ENCODE measurements at places on chromosomes 1 and 21.

- DNase-seq: no peak
Observed at GRCh38 chr1:53408755-53409129, 50.5 kb upstream of the DMRTB1 start.

DNA sequence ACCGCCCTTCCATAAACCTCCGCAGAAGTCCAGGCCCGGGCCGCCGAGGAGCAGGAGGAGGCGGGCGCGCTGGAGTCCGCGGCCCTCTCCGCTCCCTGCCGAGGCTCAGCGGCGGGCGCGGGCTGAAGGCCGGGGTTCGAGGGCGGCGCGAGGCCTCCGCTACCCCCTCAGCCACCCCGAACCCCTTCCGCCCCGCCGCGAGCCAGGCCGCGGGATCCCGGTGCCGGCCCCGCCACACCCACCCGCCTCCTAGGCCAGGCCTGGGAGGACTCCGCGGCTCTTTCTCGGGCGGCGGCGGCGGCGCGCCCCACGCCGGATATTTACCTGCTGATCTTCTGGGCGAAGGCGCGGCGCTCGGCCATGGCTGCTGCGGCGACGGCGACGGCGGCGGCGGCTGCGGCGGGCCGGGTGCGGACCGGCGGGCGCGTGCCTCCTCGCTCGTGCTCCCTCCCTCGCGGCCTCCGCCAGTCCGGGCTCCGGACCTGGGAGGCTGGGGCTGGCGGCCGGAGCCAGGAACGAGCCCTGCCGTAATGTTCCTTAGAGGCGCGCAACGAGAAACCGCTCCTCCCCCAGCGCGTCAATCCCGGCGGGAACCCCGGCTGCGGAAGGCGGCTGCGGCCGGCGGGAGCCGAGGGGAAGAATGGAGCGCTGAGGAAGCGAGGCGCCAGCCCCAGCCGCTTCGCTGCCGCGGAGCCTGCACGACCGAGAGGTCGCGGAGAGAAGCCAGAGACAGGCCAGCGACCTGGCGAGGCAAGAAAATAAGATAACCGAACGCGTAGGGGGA is at the start of gene DOCK7:
DOCK7 (minus strand) TSS at position 484 of the 784 bp plus-strand sequence; CDS start at position 362, 122 bp downstream.
- no peak for DNase-seq

- DNase-seq: no peak
Observed at GRCh38 chr1:86507935-86508582, 38.8 kb upstream of the CLCA4 start.

DNA sequence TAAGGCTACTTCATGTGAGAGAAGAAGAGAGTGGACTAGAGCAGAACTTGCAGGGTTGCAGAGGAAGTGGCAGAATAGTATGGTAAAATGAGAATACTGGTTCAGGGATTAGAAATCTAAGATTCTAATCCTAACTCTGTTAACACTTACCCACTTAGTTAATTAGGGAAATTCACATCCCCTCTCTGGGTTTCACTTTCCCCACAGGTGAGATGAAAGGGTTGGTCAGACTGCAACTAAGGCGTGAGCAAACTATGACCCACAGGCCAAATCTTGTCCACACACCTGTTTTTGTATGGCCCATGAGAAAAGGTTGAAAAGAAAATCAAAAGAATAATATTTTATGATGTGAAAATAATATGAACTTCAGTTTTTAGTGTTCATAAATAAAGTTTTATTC is 117.5 kb downstream of the MACF1 start:
- DNase-seq: no peak
